Urinary bladder (tissue), 4 donors: ENCODE measurements at places on chromosomes 7 and 10. TPM values are rescaled to one million over a fixed set of nuclear protein-coding genes. Genes with fewer than 3 reads are reported as not detected.

The KIF20B gene
- 24.5 TPM for total RNA-seq

The ANKRD1 gene
- 6.8 TPM for total RNA-seq

The MCM10 gene
- total RNA-seq: 4.5 TPM

The EPO gene
- not detected for total RNA-seq

- DNase-seq: no peak
These were observed 256.7 kb upstream of the IGFBP3 start for GRCh38 chr7:46177821-46178220.

GRCh38 chr10:113712755-113713639 lies 33.3 kb downstream of the CASP7 start:
- DNase-seq: no peak
